ENCODE measurements at places on chromosomes 11 and 22. TPM values are rescaled to one million over a fixed set of nuclear protein-coding genes. Genes with fewer than 3 reads are reported as not detected.

B3GAT1 gene
- not detected for total RNA-seq

- H3K36me3 ChIP-seq: peaks cover 33% of the 10 kb centered on the region
- DNase-seq: no peak
- H3K27ac ChIP-seq: no peak overlapping the region
- peaks cover 5% of the 10 kb centered on the region for H3K4me1 ChIP-seq
- no peak overlapping the region for H3K4me3 ChIP-seq
- H3K27me3 ChIP-seq: no peaks in the 10 kb centered on the region
Measured at GRCh38 chr11:6614446-6614845, 2.4 kb upstream of the TAF10 start.

DNA sequence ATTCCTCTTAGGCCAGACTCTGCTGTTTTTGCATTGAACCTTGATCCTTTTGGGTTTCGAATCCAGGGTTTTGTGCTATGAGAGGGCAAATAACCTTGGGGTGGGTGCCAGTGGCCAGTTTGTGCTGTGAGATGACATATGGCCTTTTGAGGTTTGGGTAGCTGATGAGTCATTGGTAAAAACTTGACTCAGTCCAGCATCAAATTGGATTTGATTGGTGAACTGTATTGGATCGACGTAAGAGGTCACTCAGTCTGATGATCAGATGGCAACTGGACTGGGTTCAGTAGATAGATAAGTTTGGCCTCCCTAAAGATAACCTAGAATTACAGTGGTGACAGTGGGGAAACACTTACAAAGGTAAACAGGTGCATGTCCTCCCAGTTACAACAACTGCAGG is 41.0 kb upstream of the XKR3 start:
- peak; percentile 57 for DNase-seq
- no peaks in the 10 kb centered on the region for H3K4me1 ChIP-seq
- H3K27me3 ChIP-seq: no peaks in the 10 kb centered on the region
- H3K36me3 ChIP-seq: no peaks in the 10 kb centered on the region
- H3K27ac ChIP-seq: no peak overlapping the region

- H3K27me3 ChIP-seq: no peaks in the 10 kb centered on the region
- no peak for DNase-seq
- H3K4me1 ChIP-seq: no peaks in the 10 kb centered on the region
- no peak overlapping the region for H3K4me3 ChIP-seq
- H3K27ac ChIP-seq: no peak overlapping the region
Measured at GRCh38 chr11:34288492-34288891, 69.3 kb downstream of the ABTB2 start.

DNA sequence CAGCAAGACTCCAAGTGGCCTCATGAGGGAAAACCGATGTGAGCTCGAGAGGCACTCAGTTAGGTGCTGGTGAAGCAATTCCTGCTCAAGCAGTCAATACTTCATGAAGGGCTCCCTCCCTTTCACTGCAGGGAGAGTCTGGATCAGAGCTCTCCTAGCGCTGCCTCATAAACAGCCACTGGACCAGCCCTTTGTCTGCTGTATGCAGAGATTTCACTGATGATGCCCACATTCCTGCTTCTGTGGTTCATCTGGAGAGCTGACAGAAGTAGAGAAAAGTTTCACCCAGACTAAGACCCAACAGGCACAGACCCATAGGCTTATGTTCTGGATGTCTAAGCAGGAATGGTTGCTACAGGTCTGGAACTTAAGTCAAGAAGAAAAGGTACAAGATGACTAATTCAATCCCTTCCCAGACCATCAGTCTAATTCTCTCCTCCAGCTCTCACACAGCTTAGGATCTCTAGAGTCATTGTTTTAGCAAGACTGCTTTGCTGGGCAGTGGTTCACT is 4.0 kb downstream of the UCP2 start:
- peaks cover 11% of the 10 kb centered on the region for H3K4me1 ChIP-seq
- no peaks in the 10 kb centered on the region for H3K36me3 ChIP-seq
- no peaks in the 10 kb centered on the region for H3K27me3 ChIP-seq
- no peak for DNase-seq

DNA sequence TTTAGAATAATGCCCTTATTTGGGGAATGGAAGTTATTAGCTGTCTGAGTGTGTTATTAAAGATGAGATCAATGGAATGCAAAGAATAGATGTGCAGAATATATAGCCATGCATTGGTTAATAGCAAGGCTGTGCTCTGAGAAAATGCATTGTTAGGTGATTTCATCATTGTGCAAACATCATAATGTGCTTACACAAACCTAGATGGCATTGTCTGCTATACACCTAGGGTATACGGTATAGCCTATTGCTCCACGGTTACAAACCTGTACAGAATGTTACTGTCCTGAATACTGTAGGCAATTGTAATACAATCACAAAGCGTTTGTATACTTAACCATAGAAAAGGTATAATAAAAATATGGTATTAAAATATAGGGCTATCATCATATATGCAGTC is 25.5 kb downstream of the SLC5A12 start:
- no peak overlapping the region for H3K4me3 ChIP-seq
- no peak overlapping the region for H3K27ac ChIP-seq
- peak; percentile 9 for DNase-seq

- no peaks in the 10 kb centered on the region for H3K36me3 ChIP-seq
- H3K27ac ChIP-seq: no peak overlapping the region
- peaks cover 29% of the 10 kb centered on the region for H3K27me3 ChIP-seq
Measured at GRCh38 chr11:75208446-75208845, 32.1 kb upstream of the TPBGL start.

DNA sequence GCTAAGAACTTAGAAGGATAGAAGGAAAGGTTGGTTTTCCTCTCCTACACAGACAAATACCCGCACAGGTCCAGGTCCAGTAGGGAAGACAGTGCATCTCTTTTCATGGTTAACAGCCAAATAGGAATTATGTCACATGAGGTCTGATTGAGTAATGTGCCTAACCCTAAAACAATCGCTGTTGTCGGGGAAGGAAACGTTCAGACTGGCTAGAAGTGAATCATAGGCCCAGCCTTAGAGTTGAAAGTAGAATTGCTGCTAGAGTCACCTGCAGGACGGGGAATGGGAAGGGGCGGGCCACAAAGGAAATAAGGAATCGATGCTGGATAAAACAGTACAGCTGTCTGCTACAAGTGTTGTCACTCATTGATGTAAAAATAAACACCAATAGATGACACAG is 12.4 kb upstream of the HTATIP2 start:
- H3K27me3 ChIP-seq: peaks cover 27% of the 10 kb centered on the region
- peaks cover 17% of the 10 kb centered on the region for H3K4me1 ChIP-seq
- DNase-seq: peak; percentile 54
